ENCODE measurements at places on chromosomes 2 and 18.

DNA sequence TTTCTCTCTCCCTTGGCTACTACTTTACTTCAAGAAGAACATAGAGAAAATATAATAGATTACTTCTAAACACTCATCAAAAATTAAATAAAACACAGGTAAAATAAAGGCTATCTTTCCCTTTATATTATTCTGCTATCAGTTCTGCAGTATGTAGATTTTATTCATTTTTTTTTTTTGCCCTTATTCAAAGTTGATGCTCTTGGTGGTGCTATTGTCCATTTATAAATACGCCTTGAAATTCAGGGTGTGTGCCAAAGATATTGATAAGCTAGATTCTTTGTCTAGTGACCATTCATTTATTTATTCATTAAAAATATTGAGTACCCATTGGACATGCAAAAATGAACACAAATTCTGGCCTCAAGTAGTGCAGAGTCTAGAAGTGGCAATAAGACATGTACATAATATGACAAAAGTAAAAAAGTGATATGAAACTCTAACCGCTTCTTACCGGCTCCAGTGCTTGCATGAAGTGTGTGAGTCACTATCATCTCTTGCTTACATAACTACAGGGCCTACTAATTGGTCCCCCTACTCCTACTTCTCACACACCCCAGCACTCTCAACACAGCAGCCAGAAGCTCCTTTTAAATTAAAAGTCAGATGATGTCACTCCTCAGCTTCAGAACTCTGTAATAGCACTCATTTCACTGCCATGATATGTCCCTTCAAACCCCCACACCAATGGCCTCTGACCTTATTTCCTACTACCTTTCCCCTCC lies 208.3 kb upstream of the FANCL start:
- no peak for DNase-seq

- DNase-seq, result no peak
These were observed 414.0 kb upstream of the TNP1 start for GRCh38 chr2:217273851-217274250.

- no peak for DNase-seq
These were observed 233.4 kb downstream of the NAPG start for GRCh38 chr18:10759241-10759640.

- DNase-seq, result no peak
These were observed 35.9 kb downstream of the MYO5B start for GRCh38 chr18:50158866-50159653.

DNA sequence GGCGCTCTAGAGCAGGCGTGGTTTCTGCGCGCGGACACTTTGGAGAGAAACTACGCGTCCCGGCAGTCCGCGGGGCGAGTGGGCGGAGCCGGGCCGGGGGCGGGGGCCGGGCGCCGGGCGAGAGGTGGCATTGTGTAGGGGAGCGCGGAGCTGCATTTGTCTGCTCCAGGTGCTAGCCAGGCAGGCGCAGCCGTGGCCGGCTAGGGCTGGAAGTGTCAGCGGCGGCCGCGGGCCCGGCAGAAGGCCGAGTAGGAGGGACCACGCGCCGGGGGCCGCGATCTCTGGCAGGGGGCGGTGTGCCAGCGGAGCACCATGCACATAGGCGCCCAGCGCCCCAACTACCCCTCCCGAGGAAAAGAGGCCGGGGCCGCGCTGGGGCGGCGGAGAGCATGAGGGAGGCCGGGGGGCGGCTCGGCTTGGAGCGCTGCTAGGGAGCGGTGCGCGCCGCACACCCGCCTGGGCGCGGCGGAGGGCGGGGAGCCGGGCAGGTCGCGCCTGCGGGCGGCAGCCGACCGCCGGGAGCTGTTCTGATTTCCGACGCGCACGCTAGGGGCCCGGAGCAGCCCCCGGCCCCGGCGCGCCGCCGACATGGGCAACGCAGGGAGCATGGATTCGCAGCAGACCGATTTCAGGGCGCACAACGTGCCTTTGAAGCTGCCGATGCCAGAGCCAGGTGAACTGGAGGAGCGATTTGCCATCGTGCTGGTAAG lies at the start of gene FMNL2:
TSS of gene FMNL2 (plus strand) at position 159 of the 710 bp plus-strand sequence.
- peak; percentile 91 for DNase-seq

DNA sequence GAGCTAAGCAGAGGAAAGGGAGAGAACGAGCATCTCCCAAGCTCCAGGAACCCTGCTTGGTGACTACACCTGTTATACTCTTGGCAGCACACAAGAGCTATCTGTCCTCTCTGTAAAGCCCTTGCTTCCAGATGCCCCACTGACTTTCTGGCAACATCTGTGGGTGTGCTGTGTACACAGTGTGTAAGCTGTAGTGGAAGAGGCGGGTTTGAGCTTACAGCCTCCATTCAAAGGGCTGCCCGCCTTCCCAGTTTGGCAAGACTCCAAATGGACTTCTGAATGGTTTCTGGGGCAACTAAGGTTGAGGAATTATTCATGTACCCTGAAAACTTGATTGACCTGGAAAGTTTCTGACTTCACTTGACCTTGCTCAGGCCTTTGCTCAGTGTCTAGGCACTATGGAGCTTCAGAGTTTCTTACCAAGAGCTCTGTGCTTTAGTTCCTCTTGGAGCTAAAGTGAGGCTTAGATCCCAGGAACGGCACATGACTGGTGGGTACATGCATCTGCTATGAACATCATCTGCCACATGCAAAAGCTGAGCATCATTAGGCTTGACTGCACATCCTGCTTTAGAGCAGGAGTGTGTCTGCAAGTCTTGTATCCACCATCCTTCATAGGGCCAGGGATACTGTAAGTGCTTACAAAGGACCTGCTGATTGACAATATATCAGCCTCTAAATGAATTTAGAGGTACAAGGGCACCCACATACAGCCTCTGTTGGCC lies 290.9 kb upstream of the SIX2 start:
- no peak for DNase-seq

DNA sequence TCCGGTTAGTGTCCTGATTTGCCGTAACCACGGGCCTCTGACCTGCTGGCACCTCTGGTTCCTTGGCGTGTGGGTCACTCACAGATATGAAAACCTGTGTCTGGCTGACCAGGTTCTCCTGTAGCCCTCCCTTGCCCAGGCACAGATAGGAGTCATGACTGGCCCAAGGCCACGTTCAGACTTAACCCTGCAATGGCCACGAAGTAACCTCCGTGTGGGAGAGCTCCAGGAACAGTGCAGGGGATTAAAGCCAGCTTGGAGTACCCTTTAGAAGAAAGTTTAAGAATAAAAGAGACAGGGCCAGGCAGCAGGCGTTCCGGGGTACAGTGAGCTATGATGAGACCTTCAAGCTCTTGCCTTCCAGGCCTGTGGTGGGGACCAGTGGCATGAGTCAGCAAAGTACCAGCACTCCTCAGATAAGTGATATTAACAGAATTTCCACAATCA lies 25.5 kb downstream of the CENPO start:
- no peak for DNase-seq

GRCh38 chr2:33482518-33482917 lies 6.1 kb downstream of the RASGRP3 start:
- no peak for DNase-seq

DNA sequence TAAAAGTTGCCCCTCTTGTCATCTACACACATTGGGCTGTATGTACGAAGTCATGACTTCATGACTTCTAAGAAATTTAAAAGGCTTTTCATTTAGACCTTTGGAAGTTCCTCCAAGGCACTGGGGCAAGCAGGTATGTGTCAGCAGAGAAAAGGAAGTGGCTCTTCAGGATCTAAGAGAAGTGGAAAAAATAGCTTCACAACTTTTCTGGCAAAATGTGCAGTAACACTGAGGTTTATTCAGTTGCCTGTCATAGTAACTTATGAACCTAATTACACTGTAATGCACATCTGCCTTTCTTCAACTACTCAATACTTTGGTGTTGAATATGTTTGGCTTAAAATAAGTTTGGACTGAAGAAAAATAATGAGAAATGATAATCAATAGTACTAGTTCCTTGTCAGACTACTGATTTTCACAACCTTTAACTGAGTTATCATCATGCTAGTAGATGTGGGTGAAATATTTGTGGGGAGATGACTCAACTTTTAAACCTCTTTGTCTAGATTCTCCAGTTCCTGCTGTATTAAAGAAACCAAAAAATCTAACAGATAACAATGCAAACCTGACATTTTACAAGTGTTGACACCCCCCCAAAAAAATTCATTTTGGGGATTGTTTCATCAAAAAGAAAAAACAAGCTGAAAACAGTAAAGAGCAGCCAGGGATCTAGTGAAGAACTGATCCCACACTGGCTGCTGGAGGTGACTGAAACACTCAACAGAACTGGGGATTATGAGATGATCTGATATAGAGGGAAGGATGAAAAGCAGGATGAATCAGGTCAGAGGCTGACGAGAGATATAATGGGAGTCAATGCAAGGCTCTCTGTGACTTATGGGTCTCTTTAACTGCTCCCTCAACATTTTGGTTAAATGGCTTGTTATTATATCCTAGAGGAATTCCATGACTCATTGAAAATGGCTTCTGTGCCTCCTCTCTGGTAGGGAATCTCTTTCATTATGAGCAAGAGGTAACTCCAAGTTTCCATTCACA lies 84.6 kb downstream of the COLEC12 start:
- DNase-seq, result no peak

GRCh38 chr18:51029378-51029693 lies 677 bp upstream of the SMAD4 start:
- DNase-seq, result peak; percentile 66

GRCh38 chr2:234702731-234703225 lies 205.9 kb upstream of the ARL4C start:
- DNase-seq, result no peak

GRCh38 chr2:143001501-143001900 lies 124.0 kb downstream of the KYNU start:
- DNase-seq, result no peak

DNA sequence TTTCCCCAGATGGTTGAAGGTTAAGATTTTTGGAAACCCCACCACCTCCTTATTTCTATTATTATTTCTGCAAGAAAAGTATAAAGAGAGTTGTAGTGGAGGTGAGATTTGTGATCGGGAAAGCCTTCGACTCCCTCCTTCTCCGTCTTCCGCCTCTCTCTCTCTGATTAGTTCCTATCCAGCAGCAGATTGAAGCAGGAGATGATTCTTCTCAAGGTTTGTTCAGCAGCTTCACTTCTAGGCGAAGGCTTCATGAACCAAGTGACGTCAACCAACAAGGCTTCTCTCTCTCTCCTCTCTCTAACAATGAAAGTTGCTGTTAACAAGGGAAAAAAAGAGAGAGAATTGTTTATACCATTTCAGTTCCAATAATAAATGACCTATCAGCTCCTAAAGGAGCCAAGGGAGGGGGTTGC lies at the start of gene BAZ2B:
TSS of gene BAZ2B (minus strand) at position 263 of the 416 bp plus-strand sequence. CDS start 137,829 bp downstream, outside the sequence.
- peak; percentile 84 for DNase-seq

- no peak for DNase-seq
These were observed 88.1 kb downstream of the THNSL2 start for GRCh38 chr2:88258208-88258607.

DNA sequence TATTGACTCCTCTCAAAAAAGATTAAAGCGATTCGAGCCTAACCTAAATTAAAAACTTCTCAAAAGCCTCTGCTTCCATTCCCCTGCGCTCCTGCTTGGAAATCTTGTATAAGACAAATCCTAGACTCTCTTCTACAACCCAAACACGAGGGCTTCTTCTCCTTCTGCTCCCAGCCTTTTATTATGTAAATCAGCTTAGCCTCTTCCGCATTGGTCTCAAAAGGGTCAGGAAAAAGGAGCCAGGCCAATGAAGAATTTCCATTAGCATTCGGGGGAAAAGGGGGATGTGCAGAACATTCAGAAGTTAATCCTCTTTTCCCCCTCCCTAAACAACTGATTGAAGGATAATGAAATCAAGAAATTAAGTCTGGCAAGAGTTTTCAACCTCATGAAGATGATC lies 107.9 kb downstream of the FAM124B start:
- no peak for DNase-seq

DNA sequence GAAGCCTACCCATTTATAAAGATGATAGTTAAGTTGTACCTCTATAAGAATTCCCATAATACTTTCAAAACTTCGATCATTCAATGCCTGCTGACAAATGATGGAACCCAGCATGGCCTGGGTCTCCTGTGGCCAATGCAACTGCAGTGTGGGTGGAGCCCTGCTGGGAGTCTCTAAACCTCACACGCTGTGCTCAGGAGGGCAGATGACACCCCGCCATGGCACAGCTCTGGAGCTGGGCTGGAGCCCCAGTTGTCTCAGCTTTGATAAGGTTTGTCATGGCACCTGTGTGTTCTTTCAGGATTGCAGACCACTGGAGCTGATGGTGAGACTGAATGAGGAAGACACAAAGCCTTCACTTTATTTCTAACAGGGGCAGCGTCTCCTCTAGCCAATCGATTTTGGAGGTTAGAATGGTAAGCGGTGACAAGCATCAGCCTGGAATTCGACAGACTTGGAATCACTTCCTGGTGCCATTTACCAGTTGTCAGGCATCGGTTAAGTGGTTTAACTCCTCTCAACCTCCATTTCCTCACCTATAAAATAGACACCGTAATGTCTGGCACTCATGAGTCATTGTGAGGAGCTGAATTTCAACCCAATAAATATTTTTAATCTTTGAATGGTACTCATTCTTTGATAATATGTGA lies 383.6 kb upstream of the SALL3 start:
- no peak for DNase-seq

DNA sequence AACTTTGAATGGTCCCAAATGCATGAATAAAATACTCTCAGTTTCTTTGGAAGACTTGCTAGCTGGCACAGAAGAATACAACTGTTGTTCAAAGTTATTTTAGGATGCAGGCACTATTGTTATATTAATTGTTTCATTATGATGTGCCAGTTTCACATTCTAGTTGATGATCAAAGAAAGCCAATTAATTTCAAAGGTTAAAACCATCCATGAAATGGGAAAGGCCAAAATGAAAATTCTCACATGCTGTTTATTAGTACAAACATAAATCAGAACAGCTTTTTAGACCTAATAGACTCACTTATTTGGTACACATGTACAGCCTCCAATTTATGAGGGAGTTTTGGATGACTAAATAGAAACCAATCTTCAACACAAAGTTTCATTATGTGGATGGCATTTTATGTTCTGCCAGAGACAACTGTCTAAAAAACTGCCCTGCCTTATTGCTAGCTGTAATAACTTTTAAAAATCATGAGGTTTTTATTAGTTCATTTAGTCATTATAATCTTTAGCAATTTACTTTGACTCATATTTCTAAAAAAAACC lies 42.2 kb downstream of the RFTN2 start:
- DNase-seq, result no peak

- DNase-seq, result peak; percentile 40
These were observed 7.3 kb downstream of the FARP2 start for GRCh38 chr2:241363426-241363825.

DNA sequence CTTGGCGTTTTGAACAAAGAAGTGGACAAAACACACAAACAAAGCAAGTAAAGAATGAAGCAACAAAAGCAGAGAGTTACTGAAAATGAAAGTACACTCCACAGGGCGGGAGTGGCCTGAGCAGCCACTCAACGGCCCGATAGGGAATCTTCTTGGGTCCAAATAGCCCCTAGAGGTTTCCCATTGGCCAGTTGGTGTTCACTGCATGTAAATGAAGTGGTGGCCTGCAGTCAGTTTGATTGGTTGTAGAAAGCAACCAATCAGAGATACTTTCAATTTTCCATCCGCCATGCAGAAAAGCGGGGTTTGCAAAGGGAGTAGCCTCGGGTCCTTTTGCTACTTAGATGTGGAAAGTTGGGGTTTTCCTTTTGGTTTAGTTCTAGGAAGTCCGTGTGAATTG lies 31.6 kb downstream of the CYBRD1 start:
- DNase-seq, result no peak
